ENCODE measurements at places on chromosomes 7 and 10.

GRCh38 chr10:95419399-95419798 is 128.6 kb upstream of the PDLIM1 start:
- DNase-seq: no peak

- no peak for DNase-seq
Measured at GRCh38 chr10:1049425-1049958, 573 bp upstream of the IDI1 start.

GRCh38 chr10:43323245-43323644 is 48.2 kb upstream of the FXYD4 start:
- no peak for DNase-seq

- DNase-seq: no peak
Measured at GRCh38 chr10:121527690-121528089, 70.6 kb downstream of the FGFR2 start.

DNA sequence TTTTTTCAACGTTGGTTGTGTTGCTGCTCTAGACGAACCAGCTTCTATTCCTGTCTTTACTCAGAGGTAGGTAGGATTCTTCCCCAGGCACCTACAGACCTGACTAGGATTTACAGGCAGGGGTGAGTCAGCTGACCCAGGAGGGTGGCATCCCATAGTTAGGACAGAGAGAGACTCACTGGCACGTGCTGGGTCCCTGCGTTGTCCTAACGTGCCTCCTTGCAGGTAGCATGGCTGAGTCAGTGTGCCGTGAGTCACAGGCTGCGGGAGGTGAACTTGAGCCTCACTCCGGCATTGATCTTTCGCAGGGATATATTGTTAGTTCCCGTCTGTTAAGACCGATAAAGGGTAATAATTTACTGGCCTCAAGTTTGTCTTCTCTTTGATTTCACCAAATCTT is 96.5 kb downstream of the PFKFB3 start:
- no peak for DNase-seq

DNA sequence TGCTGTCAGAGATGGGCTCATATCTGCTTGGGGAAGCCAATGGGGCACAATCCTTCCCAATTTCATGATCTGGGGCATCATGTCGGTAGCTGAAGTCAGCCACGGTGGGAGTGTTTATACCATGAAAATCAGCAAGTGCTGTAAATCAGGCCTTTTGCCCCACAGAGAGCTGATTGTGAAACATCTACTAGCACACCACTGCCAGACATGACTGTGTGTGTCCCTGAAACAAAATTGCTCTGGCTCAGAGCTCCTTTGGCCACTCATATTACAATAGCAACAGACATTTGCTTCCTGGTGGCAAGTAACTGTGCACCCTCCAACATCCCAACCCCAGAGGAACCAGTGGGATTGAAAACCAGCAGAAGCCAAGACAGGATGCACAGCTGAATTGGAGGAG is 23.7 kb downstream of the GPR26 start:
- no peak for DNase-seq
